ENCODE measurements at places on chromosomes 11 and 22.
A peak's percentile ranks its signal among the peaks of the same experiment; 100 is the strongest.

GRCh38 chr11:121703201-121703600, 250.4 kb upstream of the SORL1-AS1 start:
- no peak for DNase-seq

- DNase-seq: no peak
Measured at GRCh38 chr11:90606721-90607120, 383.9 kb upstream of the CHORDC1 start.

GRCh38 chr11:93324500-93324899, 6.0 kb upstream of the DEUP1 start:
- peak; percentile 4 for DNase-seq

DNA sequence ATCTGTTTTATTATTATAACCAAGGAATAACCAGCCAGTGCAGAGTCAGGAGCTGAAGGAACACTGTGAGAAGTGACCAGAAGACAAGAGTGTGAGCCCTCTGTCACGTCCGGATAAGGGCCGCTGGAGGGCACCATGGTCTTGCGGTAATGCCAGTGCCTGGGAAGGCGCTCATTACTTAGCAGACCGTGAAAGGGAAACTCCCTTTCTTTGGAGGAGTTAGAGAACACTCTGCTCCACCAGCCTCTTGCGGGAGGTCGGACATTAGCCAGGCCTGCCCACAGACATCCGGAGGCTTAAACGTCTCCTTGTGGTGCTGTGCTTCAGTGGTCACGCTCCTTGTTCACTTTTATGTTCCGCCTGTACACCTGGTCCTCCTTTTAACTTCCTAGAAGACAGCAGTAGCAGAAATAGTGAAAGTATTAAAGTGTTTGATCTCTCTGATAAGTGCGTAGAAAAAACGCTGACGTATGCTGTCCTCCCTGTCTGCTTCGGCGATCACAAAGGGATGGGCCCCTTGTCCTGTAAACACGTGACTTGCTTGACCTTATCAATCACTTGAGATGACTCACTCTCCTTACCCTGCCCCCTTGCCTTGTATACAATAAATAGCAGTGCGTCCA, 120.6 kb upstream of the LMO1 start:
- DNase-seq: no peak

GRCh38 chr11:23404225-23405160, 544.2 kb upstream of the CCDC179 start:
- DNase-seq: no peak

- no peak for DNase-seq
Measured at GRCh38 chr11:65297026-65297672, 17.5 kb upstream of the CDC42EP2 start.

- no peak for DNase-seq
Measured at GRCh38 chr11:58659910-58660570, 37.6 kb downstream of the CNTF start.

GRCh38 chr22:41511521-41511968, 32.7 kb downstream of the POLR3H start:
- DNase-seq: no peak

GRCh38 chr22:38572065-38572464, 2.1 kb upstream of the DMC1 start:
- DNase-seq: peak; percentile 11

- no peak for DNase-seq
Measured at GRCh38 chr11:69524991-69525411, 43.5 kb downstream of the LINC01488 start.

DNA sequence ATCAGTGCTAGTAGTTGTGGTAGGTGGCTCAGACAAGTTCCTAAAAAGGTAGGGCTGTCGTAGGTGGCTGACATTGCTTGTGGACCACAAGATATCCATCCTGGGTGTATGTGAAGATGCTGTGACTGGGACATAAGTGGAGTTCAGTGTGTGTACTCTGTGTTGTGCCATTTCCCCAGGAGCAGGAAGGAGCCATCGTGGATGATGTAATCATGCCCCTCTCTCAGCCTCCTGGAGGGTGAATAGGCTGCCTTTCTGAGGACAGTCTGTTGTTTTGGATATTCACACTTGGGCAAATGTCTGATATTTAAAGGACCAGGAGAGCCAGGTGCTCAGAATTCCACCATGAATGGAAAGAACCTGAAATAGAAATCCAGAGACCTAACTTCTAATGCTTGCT, 2.7 kb downstream of the HEPHL1 start:
- no peak for DNase-seq

- DNase-seq: no peak
Measured at GRCh38 chr11:75196426-75196825, 44.1 kb upstream of the TPBGL start.

GRCh38 chr11:41612415-41612814, 153.0 kb upstream of the LRRC4C start:
- DNase-seq: no peak

DNA sequence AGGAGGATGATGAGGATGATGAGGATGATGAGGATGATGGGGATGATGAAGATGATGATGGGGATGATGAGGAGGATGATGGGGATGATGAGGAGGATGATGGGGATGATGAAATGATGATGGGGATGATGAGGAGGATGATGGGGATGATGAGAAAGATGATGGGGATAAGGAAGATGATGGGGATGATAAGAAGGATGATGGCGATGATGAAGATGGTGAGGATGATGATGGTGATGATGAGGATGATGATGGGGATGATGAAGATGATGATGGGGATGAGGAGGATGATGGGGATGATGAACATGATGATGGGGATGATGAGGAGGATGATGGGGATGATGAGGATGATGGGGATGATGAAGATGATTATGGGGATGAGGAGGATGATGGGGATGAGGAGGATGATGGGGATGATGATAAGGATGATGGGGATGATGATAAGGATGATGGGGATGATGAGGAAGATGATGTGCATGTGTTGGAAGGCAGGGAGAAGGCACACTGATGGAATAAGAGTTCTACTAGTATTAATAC, 78.9 kb upstream of the MTMR2 start:
- no peak for DNase-seq

- DNase-seq: peak; percentile 19
Measured at GRCh38 chr11:128334311-128335044, 252.9 kb downstream of the ETS1 start.

DNA sequence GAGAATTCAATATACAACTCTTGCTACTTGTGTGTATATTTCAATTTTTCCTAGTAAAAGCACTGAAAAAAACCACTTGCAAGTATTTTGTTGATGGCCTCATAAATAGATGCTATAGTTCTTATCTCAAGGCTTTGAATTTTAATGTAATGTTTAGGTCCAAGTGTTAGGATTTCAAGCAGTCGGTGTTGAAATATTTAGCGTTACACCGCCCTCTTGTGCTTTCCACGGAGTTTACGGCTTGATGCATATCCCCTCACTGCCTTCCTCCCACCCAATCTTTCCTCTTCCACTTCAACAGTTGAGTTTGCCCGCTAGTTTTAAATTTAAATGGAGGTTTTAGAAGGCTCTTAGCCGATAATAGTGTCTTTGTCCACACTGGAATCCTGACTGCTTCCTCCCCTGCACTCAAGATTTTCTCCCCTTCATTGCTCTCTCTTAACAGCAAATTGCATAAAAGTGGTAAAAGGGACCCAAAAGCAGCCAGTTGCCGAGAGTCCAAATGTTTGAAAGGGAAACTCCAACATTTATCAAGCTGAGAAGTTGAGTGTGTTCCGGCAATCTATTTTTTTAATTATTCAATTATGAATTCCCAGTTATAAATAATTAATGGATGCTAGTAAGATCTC, 25.9 kb upstream of the HTATIP2 start:
- peak; percentile 56 for DNase-seq

DNA sequence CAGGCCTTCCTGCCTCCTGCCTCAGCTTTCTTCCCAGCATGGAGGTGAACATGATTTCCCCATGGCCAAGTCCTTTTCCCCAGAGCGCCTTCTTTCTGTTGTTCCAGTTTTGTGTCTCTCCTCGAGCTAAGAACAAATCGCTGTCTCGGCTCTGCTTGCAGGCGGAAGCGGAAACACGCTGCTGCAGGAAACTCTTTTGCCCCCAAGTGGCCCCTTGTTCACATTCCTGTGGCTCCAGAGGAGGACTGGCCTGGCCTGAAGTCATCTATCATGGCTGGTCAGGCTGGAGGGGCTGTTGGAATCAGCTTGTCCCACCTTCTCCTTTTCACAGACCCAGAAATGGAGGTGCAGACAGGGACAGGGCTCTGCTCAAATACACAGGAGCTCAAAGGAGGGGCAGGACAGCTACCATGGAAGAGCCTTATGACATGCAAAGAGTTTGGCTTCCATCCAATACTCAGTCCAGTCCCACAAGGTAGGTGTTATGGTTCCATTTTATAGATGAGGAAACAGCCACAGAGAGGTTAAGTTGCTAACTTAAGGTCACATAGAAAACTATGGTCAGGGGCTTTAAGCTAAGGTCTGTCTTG, 182.2 kb upstream of the SYT13 start:
- no peak for DNase-seq

- DNase-seq: no peak
Measured at GRCh38 chr11:117199916-117200812, 994 bp downstream of the TAGLN start.

DNA sequence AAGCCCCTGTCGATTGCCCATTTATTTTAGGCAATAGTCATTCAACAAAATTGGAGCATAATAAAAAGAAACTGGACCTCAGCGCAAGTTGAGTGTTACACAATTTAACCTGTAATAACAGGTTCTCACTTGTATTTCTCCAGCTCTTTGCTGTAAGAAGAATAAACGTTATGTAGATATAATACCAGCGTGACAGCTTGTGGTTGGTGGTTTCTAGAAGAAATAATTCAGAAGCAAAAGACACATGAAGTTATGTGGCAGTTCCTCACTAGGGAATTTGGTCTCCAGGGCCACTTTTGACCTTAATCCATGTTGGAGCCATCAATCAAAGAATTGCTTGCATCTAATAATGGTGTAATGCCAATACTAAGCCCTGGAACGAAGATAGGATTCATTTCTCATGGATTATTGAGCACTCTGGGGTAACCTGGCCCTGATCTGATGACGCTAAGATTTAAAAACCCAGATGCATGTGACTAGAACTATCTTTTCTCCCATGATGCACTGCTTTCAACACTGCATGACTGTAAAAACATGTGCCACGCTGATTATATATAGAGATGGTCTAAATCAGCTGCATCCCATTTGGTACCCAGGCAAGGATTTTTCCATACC, 129.7 kb upstream of the LDLRAD3 start:
- no peak for DNase-seq

DNA sequence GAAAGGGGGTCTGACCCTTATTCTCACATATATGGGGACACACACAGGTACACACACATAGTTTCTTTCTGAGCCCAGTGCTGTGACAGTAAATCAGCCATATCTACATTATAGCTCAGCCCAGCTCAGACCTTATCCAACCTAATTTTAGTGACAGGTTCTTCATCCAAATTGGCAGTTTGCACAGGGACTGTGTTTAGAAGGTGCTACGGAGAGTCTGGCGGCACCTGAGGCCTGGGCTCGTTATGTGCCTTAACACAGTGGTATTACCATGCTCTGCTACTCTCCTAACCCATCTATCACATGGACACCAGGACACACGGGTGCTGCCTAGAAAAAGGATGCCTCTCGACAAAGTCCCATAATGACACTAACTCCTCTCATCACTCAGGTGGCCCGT, 109.3 kb downstream of the GALNT18 start:
- no peak for DNase-seq

- DNase-seq: no peak
Measured at GRCh38 chr22:42080287-42080686, 787 bp downstream of the SMDT1 start.

DNA sequence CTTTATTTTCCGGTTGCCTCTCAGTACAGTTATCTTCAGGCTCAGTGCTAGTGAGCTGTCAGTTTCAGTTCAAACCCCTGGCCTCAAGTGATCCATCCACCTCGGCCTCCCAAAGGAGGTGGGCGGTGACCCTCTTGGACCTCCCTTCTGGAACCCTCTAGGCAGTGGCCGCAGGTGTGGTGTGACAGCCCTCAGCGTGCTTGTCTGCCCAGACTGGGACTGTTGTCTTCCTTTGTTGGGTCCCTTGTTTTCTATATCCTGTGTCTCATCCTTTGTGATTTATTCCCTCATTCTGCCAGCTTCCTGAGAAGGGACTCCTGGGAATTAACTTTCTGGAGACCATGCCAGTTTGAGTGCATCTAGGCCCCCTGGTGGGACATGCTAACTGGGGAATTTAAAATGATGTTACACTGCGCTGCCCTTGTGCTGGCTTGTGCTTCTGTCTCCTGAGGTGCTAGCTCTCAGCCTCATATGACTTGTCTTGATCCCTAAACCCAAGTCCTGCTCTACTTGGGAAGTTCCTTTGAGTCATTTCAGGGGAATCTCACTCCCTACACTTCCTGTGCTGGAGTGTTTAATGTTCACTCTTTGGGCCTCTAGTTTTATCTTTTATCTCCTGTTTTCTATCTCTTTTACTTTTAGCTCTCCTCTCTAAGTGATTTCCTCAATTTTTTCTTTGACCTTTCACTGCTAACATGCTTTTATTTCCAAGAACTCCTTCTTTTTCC, 19.4 kb downstream of the MED15 start:
- no peak for DNase-seq

DNA sequence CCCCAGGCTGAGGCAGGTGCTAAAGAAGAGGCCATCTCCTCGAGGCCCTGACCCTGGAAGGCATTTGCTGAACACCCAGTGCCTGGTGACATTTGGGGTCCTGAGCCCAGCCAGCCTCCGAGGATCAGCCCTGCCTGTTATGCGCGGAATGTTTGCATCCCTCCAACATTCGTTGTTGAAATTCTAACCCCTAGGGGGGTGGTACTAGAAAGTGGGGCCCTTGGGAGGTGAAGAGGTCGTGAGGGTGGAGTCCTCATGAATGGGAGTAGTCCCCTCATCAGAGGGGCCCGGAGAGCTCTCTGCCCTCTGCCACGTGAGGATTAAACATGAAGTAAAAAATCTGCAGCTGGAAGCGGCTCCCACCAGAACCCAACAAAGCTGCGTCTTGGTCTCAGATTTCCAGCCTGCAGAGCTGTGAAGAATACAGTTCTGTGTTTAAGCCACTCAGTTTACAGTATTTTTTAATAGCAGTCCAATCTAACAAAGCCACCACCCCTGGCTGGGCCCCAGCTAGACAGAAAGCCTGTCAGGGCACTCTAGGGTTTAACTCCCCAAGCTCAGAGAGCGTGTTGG, 35.3 kb upstream of the SEPTIN5 start:
- DNase-seq: no peak

- peak; percentile 69 for DNase-seq
Measured at GRCh38 chr11:119106564-119107537, at the start of gene C2CD2L. Gene C2CD2L, plus strand, starts transcription at chr11:119107344. Its CDS starts 398 bp downstream, at chr11:119107742.

GRCh38 chr11:3190600-3190999, 25.5 kb upstream of the OSBPL5 start:
- DNase-seq: no peak

Measured in NCI-H748 treated with DMSO at 0.1 percent for 48 hours (cell line).